MCF 10A (cell line): ENCODE measurements at places on chromosomes 13 and 19. TPM values are rescaled to one million over a fixed set of nuclear protein-coding genes. Genes with fewer than 3 reads are reported as not detected.

DNA sequence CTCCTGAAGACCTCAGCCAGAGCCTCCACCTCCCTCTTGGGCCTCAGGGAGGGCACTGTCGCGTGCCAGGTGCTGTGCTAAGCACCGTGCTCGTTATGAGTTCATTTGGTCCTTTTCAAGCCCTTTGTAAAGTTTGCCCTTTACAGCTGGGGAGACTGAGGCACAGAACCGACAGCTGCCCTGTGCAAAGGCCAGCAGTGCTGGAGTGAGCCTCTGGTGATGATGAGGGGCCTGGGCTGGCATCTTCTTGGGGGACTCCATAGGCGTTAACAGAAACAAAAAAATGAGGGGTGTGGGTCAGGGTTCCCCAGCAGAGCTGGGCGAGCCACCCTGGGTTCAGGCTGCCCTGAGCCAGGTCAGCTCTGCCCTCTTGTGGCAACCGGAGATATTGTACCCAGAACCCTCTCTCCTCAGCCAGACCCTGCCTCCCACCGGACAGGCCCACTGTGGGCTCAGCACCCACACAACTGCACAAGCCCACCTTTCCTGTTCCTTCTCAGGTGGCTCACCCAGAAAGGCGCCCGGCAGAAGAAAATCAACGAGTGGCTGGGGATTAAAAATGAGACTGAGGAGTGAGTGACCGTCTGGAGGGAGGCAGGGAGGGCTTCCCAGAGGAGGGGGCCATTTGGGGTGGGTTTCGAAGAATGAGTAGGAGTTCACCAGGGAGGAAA lies 5.5 kb upstream of the IFI30 start:
- no peaks in the 10 kb centered on the region for H3K27me3 ChIP-seq
- no peak overlapping the region for H3K4me3 ChIP-seq
- DNase-seq, result peak; percentile 51
- H3K36me3 ChIP-seq, result peaks cover 84% of the 10 kb centered on the region
- H3K4me1 ChIP-seq, result peaks cover under 1% of the 10 kb centered on the region

DNA sequence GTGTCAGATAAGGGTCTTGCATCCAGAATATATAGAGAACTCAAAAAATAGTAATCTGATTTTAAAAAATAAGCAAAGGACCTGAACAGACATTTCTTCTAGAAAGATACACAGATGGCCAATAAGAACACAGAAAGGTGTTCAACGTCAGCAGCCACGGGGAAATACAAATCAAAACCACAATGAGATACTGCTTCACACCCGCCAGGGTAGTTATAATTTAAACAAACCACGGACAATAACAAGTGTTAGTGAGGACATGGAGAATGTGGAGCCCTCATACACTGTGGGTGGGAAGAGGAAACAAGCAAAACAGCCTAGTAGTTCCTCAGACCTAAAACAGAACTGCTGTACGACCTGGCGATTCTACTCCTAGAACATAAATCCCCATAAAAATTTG lies 26.7 kb upstream of the NAPA start:
- H3K4me3 ChIP-seq, result no peak overlapping the region
- H3K27ac ChIP-seq, result no peak overlapping the region
- H3K36me3 ChIP-seq, result no peaks in the 10 kb centered on the region
- H3K4me1 ChIP-seq, result no peaks in the 10 kb centered on the region
- DNase-seq, result no peak

DNA sequence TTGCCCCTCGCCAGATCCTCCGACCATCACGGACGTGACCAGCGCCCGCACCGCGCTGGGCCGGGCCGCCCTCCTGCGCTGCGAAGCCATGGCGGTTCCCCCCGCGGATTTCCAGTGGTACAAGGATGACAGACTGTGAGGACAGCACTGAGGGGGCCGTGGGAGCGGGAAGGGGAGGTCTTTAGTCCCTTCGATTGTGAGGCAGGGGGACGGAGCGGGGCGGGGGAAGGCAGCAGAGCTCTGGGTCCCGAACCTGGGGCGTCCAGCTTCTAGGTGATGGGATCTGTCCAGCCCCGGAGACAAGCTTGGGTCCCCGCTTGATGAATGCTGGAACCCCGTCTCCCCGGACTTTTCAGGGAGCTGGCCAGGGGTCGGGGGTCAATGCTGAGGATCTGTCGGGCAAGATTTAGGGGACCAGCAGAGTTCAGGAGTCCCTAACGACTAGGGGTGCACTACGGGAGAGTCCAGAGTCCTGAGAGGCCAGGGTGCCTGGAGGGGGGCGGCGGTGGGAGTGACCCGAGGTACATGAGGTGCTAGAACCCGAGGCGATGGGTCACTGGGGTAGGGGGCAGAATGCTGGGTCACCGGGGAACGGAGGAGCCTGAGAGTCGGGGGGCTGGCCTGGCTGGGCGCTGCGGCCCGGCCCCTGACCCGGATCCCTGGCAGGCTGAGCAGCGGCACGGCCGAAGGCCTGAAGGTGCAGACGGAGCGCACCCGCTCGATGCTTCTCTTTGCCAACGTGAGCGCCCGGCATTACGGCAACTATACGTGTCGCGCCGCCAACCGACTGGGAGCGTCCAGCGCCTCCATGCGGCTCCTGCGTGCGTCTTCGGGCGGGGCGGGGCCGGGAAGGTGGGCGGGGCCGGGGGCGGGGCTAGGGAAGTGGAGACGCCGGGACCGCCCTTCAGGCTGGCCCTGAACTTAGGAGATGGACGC lies 14.6 kb downstream of the VSIG10L start:
- DNase-seq, result no peak
- H3K36me3 ChIP-seq, result peaks cover 15% of the 10 kb centered on the region
- H3K27ac ChIP-seq, result no peak overlapping the region

DNA sequence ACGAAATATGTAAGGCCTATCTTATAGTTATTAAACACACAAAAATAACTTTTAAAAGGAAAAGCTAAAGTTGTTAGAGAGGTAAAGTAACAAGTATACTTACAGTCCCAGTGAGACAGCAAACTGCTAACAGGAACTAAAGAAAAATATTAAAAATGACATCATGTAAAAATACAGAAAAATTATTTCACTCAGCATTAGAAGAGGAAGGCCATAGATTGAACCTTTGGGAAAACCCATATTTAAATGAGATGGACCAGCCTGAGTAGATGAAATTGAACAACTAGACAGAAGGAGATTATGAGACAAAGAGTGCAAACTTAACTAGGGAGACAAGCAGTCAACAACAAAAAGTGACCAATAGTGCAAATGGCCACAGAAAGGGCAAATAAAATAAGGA lies 49.4 kb downstream of the LNX2 start:
- H3K4me1 ChIP-seq, result peaks cover 12% of the 10 kb centered on the region
- H3K4me3 ChIP-seq, result no peak overlapping the region
- peaks cover 6% of the 10 kb centered on the region for H3K36me3 ChIP-seq
- DNase-seq, result no peak
- no peak overlapping the region for H3K27ac ChIP-seq

GRCh38 chr13:62706048-62706447 lies 1290.4 kb upstream of the PCDH20 start:
- no peaks in the 10 kb centered on the region for H3K36me3 ChIP-seq
- DNase-seq, result peak; percentile 16
- no peak overlapping the region for H3K27ac ChIP-seq

ZNF429 gene
- 3.7 and 4.0 TPM in 2 replicates for total RNA-seq

ARHGAP35 gene
- total RNA-seq, result 46.9 and 52.1 TPM in 2 replicates
